HS-27A (cell line): ENCODE measurements at places on chromosomes 1 and 21.

DNA sequence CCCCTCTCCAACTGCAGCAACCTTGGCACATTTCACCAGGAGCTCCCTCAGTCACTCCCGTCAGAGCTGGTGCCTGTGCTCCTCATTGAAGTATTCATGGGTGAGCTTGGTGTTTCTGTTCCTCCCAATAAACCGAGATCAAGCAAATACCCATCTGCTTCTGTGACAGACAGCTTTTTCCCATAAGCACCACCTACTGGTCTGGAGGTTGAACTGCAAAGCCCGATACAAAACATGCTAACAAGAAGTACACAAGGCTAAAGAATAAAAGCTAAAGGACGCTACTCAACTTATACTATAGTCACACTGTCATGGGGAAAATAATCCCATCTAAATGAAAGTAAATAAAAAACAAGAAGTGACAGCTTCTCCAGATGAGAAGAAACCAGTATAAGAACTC is 111.9 kb upstream of the C21orf91 start:
- no peak for DNase-seq

- DNase-seq: peak; percentile 49
Observed at GRCh38 chr1:246214708-246215509, 292.2 kb downstream of the SMYD3 start.

- no peak for DNase-seq
Observed at GRCh38 chr1:16204634-16205333, 7.7 kb downstream of the ARHGEF19 start.

DNA sequence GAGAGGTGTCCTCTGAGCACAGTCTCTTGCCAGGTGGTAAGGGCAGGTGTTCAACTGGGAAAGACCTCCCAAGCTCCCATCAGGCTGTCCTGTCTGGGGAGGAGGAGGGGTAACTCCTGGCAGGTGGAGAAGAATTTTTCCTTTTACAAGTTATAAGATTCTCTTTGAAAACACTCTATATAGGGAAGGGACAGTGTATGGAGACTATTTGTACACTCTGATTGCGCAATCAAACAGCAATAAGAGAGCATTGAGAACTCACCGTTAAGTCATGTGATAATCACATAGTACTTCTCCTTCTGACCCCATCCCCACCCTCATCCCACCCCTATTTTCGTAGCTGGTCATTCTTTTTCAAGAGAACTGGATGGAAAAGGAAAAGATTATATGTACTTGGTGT is 179.3 kb upstream of the ZNF644 start:
- no peak for DNase-seq

DNA sequence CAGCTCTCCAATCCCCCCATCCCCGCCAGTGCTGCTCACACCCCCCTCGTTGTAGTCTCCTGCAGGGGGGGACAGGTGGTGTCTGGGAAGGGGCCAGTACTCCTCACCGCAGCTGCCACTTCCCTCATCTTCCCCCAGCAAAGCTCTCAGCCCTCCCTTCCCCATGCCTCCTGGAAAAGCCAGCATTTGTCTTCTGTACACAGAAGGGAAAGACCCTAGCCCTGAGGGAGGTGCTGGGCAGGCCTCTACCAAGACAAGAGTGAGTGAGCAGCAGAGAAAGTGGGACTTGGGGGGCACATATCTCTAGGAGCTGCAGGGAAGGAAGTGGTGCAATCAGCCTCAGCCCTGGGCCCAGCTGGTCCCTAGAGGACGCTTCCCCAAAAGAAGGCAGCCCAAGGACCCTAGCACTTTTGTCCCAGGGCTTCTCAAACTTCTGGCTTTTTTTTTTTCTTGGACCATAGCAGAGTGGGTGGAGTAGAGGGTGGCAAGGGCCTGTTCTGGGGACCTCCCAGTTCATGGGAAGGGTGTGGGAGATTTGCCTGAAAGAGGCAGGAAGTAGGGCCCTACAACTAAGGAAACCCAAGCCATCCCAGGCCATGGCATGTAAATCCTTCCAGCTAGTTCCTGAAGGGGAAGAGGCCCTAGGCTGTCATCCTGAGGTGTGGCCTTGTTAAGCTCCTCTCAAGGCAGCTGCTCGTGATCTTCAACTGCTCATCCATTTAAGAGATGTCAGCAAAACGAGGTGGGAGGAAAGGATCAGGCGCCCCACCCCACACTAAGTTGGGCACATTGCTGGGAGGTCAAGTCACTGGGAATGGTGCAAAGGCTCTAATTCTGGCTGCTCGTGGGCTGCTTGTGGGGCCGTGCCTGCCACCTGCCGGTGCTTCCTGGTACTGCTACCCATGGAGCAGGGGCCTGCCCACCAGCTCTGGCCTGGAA is 12.6 kb downstream of the ZC3H12A start:
- DNase-seq: no peak

- no peak for DNase-seq
Observed at GRCh38 chr1:223246476-223247112, 103.5 kb upstream of the TLR5 start.

DNA sequence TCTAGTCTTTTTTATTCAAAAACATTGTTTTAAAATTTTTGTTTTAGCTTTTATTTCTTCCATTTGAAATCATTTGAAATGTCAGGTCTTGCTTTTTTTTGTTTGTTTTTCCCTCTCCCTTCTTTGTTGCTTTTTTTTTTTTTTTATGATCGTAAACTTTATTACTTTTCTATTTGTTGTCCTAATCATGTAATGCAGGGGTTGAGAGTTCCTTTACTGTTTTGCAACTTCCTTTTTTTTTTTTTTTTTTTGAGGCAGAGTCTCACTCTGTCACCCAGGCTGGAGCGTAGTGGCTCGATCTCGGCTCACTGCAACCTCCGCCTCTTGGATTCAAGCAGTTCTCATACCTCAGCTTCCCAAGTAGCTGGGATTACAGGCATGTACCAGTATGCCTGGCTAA is 24.8 kb downstream of the IVNS1ABP start:
- no peak for DNase-seq

GRCh38 chr1:109306832-109307273 is at the start of gene MYBPHL:
Gene MYBPHL (minus strand): TSS chr1:109307011. CDS start chr1:109306991, 20 bp downstream.
- no peak for DNase-seq

- no peak for DNase-seq
Observed at GRCh38 chr1:20885121-20885520, 98.0 kb upstream of the HP1BP3 start.

DNA sequence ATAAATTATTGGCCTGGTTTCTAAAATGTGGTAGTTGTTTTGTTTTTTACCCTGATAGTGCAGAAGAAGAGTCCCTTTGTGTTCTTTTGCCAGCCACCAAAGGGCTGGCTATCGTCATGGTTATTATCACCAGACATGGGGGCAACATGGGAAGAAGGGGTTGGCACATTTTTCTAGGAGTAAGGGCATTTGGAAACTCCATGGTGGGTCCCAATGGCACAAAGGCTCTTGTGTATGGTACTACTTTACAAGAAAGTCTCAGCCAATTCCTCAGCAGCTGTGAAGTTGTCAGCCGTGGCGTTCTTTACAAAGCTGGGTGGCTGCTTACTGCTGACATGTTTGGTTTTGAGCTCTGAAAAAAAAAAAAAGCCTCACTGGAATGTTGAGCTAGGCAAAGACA is 330.4 kb upstream of the ESRRG start:
- no peak for DNase-seq

DNA sequence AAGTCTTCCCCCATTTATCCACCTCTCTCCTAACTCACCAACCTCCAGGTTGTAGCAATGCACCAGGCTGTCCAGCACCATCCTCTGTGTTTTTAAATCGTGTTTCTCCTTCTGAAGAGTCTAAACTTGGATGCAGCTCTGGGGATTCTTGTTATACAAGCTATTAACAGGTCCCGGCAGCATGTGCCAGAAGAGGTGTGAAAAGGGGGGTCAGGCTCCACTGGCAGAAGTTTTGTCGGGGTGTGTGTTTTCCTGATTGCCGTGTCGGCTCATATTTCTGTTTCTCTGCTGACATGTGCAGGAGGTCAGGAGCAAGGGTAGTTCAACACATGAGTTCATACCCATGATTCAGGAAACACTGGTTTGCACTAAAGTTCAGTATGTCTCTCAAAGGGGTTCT is 658.6 kb upstream of the CAMK1G start:
- DNase-seq: no peak

- no peak for DNase-seq
Observed at GRCh38 chr1:32896451-32896850, 4.7 kb downstream of the TMEM54 start.

DNA sequence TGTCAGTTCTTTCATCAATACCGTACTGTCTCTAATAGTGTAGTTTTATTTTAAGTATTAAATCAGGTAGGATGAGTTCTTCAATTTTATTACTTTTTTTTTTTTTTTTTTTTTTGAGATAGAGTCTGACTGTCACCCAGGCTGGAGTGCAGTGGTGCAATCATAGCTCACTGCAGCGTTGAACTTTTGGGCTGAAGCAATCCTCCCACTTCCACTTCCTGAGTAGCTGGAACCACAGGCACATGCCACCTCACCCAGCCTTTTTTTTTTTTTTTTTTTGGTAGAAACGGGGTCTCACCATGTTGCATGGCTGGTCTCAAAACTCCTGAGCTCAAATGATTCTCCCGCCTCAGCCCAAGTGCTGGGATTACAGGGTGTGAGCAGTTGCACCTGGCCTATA is 44.3 kb downstream of the INAVA start:
- DNase-seq: no peak

- peak; percentile 47 for DNase-seq
Observed at GRCh38 chr1:150009604-150010392, 728 bp downstream of the OTUD7B start.

- no peak for DNase-seq
Observed at GRCh38 chr1:65866439-65866838, 73.7 kb downstream of the PDE4B start.

DNA sequence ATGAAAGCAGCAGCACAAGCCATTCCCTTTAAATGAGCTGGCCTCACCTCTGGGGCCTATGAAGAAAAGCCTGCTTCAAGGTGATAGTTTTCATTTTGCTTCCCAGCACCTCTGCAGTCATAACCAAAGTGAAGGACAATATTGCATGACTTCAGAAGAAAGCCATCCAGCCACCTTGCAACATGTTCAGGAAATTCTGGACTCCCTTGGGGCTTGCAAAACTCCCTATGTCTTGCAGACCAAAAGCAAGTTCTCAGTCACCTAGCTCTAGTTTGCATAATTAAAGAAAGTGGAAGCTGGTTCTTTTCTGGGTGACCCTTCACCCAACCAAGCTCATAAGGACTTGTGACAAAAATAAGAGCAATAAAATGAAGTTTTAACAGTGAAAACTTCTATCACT is 87.6 kb downstream of the GFI1 start:
- no peak for DNase-seq

DNA sequence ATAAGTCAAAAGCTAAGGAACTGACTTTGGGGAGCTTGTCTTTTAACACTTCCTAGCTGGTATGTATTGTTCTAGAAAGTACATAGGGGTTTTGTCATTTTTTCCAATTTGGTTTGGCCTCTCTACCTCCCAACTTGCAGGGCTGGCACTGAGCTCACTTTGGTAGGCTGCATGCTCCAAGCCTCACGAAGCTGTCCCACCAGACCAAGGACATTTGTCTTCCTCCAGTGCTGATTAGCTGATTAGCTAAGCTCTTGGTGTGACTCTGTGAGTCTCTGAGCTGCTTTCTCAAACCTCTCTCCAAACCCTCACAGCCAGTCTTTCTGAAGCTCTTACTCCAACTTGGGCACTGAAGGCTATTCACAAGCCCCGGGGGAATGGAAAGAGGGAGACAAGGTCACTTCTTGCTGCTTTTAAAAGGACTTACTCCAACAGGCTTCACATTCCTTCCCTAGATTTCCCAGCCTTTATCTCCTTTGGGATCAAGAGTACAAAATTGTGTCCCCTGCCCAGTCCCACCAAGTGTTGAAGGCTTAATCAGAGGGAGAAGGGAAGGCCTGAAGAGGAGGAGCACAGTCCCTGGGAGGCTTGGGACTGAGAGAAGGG is 893 bp upstream of the CFAP45 start:
- no peak for DNase-seq

DNA sequence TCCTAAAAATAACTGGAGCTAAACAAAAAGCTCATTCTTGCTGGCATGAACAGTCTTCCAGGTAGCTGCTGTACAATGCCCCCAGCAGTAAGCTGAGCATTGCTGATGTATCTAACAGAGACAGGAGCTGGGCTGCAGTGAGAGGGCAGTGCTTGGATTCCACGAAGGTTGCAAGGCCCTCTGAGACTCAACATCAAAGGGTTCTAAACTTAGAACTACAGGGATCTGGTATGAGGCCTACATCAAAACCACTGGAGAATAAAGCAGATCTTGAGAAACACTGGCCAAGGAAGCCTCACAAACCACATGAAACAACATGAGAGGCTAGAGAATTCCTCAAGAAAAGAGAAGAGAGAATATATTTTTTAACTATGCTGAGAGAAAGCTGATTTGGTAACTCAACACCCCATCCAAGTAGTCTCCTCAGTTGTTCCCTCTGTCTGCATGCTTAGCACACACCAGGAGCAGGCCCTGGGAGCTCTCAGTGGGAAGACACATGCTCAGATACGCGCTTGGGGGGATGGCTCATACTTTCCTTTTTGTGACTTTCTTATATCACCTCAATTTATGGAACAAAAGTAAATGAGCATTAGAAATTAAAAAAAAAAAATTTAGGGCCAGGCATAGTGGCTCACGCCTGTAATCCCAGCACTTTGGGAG is 27.7 kb downstream of the DSTYK start:
- DNase-seq: no peak

- DNase-seq: no peak
Observed at GRCh38 chr1:200774311-200774710, 35.6 kb downstream of the CAMSAP2 start.

DNA sequence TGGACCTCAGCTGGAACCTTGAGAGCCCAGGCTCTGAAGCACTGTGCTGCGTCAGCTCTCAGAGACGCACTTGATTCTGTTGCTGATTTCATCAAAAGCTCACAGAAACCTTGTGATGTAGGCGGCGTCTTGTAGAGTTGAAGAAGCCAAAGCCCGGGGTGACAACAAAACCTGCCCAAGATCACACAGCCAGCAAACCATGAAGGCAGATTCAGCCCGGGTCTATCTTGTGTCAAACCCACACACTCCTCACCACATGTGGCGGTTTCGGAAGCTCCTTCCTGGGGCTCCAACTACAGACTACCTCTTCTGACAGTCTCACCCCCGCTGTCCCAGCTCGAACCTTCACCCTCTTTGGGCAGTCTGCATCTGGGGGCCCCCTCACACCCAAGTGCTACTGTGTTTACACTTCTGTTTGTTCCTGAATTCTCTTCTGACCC is 50.4 kb downstream of the TENT5C start:
- no peak for DNase-seq

- DNase-seq: no peak
Observed at GRCh38 chr1:98129491-98129890, 208.7 kb upstream of the DPYD start.

DNA sequence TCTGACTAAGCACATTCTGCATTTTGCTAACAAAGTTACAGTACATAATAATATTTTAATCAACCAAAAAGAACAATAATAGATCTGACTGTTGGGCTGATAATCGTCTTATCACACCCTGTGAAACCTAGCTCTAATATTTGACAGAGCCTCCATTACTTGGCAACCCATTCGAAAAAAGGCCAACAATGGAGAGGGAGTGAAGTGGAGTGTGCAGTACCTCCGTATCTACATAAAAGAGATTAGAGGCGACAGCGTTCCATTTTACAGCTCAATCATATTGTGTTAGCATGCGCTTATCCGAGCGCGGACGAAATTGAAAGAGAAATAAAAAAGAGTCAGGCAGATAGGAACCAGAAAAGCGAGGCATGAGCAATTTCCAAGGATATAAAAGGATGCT is 137.3 kb upstream of the USH2A start:
- no peak for DNase-seq

GRCh38 chr1:192861860-192862259 is 53.0 kb downstream of the RGS2 start:
- no peak for DNase-seq

- no peak for DNase-seq
Observed at GRCh38 chr1:51234721-51235425, 1.2 kb upstream of the RNF11 start.
